ENCODE measurements at places on chromosomes 16 and 17.

- DNase-seq, result no peak
These were observed 29.9 kb downstream of the ABCA6 start for GRCh38 chr17:69111794-69112193.

- DNase-seq, result no peak
These were observed 789 bp upstream of the PIPOX start for GRCh38 chr17:29042026-29042678.

DNA sequence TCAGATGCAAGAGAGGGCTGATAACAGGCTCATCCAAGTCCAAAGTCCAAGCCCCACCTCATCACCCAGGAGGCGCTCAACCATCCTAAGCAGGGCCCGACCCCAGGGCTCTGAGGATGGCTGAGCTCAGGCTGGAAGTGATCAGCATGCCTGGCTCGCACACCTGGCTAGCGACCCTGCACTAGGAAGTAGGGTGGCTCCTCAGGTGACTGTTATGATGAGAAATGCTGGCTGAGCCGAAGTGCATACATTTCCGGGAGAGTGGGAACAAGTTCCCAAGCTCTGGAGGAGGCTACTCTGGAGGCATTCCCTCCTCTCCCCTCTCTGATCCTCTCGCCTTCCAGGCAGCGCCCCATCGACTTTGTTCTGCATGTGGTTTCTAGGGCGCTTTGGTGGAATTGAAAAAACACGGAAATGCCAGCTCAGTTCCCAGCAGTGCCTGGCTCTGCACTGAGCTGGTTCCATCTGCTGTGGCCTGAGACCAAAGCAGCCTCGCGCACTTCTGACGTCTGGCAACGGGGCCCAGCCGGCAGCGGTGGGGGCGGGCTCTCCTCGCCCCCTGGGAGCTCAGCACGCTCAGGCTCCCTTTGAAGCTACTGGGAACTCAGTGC is 130.3 kb downstream of the IRF8 start:
- DNase-seq, result no peak

- no peak for DNase-seq
These were observed 84.2 kb downstream of the MGAT5B start for GRCh38 chr17:76952402-76952801.

DNA sequence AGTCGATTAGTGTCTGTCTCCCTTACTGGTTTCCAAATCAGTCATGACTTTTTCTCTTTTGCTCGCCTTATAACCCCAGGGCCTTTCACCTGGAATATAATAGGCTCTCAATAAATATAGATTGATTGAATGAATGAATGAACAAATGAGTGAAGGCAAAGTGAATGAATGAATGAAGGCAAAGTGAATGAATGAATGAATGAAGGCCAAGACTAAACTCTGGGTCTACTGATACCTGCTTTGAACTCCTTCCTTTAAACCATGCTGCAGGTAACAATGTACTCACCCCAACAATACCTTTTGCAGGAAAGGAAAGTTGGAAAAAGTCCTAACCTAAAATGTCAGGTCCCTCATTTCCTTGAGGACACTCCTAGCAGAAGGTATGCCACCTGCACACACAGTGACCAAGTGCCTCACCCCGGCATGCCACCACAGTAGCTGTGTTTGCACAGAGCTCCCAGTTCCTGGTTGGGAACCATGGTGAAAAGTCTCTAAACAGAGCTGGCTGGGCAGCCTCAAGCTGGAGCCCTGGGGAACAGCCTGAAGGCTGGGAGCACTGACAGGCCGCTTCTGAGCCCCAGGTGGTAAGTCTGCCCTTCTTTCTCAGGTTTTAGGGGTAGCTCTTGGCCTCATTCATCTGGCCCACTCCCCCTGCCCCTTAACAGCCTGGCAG is 42.7 kb upstream of the ANKFN1 start:
- DNase-seq, result no peak

GRCh38 chr16:11986521-11987057 is 10.1 kb downstream of the SNX29 start:
- no peak for DNase-seq

- DNase-seq, result no peak
These were observed 23.8 kb upstream of the NFATC3 start for GRCh38 chr16:68061396-68061795.
